CD4-positive, alpha-beta T cell treated with Interleukin-21 for 1 hour (primary cell): ENCODE measurements at places on chromosomes 3 and 15.

DNA sequence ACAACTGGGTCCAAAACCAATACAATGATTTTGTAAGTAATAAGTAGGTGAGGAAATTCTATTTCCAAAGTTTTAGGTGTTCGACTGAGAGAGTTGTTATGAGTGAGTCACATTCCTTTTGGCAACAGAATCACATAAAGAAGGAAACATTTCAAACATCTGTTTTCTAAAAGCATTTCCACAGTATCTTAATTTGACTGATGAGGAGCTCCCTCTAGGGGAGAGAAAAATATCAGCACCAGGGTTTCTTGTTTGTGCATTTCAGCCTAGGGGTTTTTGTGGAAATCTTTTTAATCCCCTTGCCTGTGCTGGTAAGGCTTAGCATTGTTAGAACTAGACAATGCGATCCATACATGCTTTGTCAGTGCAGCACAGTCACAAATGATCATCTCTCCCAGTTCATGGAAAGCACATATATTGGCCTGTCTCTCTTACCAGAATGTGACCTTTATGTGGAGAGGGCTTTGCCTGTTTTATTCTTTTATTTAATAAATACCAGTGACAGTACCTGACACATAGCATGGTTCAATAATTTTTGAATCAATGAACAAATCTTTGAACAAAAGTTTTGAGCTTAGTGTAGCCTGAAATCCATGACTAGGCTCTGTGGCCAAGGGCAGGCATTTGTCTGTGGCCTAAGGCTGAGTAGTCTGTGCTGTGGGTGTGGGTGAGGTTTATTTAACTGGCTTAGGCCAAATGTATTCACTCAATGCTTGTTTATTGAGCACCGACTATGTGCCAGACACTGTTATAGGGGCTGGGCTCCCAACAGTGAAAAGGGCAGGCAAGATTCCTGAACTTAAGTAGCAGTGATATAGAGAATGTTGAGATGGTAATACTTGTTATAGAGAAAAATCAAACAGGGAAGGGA, 21.1 kb upstream of the IQCF6 start:
- DNase-seq: peak; percentile 67

- DNase-seq: no peak
These were observed 49.6 kb downstream of the SMAD3 start for GRCh38 chr15:67114846-67115585.

DNA sequence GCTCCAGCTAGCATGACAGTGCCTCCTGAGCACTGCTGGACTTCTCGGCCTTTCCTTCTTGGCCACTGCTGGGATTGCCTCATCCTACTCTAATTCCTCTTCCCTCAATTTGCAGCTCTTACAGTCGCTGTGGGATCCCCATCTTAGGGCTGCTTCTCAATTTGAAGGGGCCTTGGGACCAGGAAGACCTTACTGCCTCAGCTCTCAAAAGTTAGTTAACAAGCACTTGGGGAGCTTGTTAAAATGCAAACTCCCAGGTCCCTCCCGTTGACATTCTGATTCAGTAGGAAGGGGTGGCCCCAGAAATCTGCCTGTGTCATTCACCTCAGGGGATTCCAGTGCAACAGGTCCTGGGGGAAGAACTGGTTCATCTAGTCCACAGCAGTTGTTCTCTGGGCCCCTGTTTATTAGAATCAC, 14.8 kb downstream of the BDH1 start:
- no peak for DNase-seq

GRCh38 chr3:35944926-35945710, 305.8 kb downstream of the ARPP21 start:
- no peak for DNase-seq

DNA sequence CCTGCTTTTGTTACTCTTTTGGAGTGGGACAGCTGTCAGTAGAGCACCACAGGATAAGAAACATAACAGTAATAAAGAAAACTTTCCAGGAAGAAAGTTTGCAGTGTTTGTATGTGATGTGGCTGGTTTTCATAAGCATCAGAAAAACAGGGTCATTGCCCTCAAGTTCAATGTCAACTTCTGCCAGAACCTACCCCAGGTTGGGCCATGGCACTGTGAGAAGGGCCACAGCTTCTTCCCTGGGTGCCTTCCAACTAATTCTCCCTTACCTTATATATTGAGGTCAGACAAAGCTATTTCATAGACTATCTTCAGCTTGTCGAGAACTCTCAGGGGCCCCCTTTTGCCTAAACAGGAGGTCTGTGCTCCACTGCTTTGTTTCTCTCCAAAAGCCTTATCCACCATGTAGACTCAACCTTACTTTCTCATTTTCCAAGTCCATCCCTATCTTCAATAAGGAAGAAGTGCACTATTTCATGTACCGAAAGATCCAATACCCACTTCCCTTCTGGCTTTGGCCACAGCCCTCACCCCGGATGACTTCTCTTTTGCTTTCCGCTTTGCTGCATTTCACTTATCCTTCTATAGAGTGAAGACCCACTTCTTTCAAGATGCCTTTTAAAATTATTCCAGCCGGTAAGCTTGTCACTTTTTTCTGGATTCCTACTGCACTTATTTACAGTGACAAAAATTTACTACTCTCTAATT, 38.2 kb upstream of the PLCL2 start:
- DNase-seq: no peak

GRCh38 chr3:66435989-66436388, 64.8 kb downstream of the LRIG1 start:
- DNase-seq: no peak

GRCh38 chr15:78933823-78934654, 10.8 kb downstream of the CTSH start:
- DNase-seq: no peak

- DNase-seq: no peak
These were observed 646.6 kb downstream of the OTOL1 start for GRCh38 chr3:162143180-162143579.

GRCh38 chr3:141844108-141844507, 32.3 kb upstream of the ATP1B3 start:
- no peak for DNase-seq

GRCh38 chr15:35549567-35549966, 3.6 kb upstream of the DPH6 start:
- no peak for DNase-seq

DNA sequence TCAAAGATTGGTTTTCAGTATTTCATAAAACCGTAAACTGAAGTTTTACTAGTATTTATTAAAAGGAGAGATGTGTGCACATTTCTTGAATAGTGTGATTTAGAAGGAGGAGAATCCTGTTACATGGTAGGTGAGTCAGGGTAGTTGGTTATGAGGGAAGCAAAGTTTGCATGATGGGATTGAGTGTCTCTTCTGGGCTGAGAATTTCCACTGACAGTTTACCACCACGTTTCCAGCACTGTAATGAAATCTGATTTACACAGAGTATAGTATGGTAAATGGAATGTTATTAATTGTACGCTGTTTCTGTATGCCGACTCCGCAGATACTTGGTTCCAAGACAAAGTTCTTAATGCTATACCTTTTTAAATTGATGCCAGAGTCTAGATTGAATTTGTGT, 1.6 kb downstream of the NECTIN3 start:
- no peak for DNase-seq

GRCh38 chr3:45320986-45321385, 67.4 kb upstream of the LARS2 start:
- DNase-seq: no peak

DNA sequence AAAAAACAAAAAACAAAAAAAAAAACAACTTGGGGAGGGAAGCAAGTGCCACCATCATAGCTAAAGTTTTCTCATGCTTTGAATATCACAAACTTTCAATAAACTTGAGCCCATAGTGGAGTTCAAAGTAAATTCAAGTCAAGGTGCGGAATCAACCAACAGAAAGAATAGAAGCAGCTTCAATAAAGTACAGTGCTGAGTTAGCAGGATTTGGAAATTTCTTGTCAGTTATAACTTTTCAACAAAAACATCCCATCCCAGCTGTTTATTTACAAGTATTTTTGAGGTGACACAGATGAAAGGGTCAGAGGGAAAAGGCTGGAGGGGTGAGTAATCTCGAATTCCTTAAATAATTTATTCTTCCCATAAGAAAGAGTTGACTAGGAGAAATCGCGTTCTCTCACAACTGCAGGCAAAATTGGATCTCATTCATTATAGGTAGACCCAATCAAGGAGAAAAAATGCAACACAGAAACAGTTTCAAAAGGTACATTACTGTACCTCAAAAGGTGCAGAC, 477.4 kb upstream of the RASGRP1 start:
- no peak for DNase-seq

DNA sequence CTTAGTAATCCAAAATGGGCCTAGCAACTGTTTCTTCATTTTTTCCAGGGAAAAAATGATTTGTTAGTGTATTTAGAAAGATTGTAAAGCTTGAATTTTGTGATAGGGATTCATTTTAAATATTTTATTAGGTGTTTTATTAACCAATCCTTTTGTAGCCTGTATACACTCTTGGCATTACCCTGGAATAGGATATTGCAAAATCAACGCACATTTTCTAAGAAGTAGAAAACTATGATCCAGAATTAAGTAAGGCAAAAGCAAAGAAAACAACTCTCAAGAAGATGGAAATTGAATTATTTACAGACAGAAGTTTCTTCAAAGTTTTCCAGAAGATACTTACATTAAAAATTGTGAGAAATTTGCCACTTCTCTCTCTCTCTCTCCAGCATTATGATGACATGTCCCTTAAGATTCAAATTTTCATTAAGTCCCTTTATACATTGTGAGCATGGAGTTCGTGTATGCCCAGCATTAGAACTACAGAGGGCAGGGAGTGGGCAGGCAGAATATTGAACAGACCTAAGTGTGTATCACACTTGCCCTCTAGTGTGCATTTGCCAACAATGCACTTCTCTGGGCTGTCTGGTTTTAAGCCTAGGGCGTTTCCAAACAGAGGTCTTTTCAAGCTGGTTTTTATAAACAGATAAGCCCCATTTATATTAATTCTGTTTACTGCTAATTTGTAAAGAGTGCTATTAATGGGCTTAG, 28.5 kb upstream of the CMSS1 start:
- DNase-seq: peak; percentile 12

GRCh38 chr15:70856884-70857561, 3.1 kb upstream of the LARP6 start:
- no peak for DNase-seq

DNA sequence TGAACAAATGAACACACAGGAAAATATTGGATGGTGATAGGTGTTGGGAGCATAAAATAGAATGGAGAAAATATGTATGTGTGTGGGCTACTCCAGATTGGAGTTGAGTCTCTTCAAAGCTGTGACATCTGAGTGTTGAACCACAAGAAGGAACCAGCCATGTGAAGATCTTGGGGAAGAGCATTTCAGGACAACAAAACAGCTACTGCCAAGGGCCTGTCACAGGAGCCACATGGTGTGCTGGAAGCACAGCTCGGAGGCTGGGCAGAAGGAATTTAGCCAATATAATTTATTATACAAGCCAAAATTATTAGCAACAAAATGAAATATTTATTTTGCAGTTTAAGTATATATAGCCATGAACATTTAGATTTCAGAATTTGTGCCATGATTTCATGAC, 108.3 kb upstream of the FGF7 start:
- DNase-seq: no peak

- DNase-seq: no peak
These were observed 366.8 kb upstream of the UMPS start for GRCh38 chr3:124363476-124363875.

GRCh38 chr3:137709011-137709601, 55.0 kb upstream of the SOX14 start:
- no peak for DNase-seq

DNA sequence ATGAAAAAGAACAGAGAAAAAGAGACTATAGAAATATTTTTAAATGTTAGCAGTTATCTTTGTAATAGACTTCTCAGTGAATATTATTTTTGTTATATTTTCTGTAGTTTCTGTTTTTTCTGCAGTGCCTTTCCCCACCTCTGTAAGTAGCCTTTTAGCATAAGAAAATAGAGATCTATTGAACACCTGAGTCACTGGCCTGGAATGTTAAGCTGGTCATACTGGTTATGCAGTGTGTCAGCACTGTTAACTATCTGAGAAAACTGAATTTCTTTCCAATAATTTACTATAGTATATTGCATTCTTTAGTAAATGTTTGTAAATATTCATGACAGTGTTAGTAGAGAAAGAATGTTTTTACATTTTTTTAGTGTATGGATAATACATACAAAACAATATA, 79.8 kb downstream of the NECTIN3 start:
- no peak for DNase-seq

- no peak for DNase-seq
These were observed 39.6 kb downstream of the CBLB start for GRCh38 chr3:105829229-105829628.

DNA sequence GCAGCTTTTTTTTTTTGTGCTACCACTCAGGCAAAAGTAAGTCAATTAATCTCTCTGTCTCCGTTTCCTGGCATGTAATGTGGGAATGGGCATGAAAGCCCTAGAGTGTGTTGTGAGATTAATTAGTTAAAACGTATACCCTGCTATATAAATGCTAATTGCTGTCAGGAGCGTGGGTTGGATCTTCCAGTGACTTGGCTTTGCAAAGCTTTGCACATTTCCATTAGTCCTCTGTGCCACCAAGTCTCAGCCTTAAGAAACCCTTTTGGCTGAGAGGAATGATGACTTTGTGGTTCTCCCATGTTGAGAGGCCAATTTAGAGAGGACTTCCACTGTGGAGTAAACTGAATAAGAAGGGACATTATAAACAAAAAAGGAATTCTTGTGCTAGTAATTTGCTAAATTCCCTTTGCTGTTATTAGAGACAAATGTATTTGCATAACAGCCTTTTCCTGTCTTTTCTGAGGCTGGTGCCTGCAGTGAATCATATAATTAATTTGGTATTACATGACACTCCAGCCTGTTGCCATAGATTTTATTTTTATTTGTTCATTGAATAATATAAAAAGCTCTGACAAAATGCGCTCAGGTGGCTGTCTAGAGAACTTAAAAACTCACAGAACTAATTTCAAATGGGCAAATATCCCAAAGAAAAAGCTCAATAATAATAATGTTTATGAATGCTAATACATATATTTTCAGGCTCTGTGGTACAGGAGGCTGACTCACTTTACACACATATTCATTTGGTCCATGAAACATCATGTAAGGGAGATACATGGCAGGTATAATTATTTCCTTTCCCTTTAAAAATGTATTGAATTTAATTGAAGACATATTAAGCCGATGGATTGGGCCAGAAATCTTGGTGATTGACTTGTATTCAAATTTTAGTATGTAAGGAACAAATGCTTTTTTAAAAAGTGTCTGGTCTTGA, 82.7 kb downstream of the IL1RAP start:
- no peak for DNase-seq

GRCh38 chr15:99177679-99178078, 71.7 kb downstream of the TTC23 start:
- DNase-seq: no peak

- DNase-seq: no peak
These were observed 30.0 kb upstream of the ABHD17C start for GRCh38 chr15:80665151-80665550.
